ENCODE measurements at places on chromosomes 13 and 19.

- no peak for DNase-seq
These were observed 169 bp downstream of the GRAMD1A start for GRCh38 chr19:35000338-35000646.

DNA sequence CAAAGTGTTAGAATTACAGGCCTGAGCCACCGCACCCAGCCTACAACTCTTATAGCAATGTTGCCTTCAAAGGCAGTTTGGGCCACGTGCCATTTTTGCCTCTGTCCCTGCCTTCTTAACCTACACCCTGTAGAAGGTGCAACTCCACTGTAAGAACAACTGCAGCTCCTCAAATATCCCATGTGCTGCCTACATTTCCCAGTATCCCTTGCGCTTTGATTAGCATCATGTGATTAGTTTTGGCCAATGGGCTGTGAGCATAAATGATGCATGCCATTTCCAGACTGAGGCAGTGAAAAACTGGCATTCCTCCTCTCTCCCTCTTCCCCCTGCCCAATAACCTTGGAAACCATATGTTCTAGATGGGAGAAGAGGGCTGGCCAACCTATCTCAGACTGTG, 75.2 kb upstream of the MRI1 start:
- peak; percentile 51 for DNase-seq

- no peak for DNase-seq
These were observed 55.8 kb downstream of the AKAP11 start for GRCh38 chr13:42327725-42328124.

GRCh38 chr19:17526922-17527321, 15.5 kb downstream of the PGLS start:
- no peak for DNase-seq

DNA sequence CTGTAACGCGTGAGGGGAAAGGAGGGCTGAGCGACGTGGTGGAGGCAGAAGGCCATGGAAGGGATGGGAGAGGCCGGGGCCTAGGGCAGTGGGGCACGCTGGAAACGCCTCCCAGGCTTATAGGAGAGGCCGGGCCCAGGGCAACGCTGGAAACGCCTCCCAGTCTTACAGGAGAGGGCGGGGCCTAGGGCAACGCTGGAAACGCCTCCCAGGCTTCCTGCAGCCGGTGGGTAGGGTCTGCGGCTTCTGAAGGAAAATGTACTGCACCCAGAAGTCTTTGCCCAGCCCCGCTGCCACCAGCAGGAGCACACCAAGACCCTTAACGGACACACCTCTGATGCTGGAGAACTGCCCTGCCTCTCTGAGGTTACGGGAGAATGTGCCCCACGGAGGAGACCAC, 9.1 kb downstream of the CACTIN start:
- no peak for DNase-seq

- peak; percentile 26 for DNase-seq
These were observed 69.1 kb downstream of the ARHGEF18 start for GRCh38 chr19:7417671-7418324.

DNA sequence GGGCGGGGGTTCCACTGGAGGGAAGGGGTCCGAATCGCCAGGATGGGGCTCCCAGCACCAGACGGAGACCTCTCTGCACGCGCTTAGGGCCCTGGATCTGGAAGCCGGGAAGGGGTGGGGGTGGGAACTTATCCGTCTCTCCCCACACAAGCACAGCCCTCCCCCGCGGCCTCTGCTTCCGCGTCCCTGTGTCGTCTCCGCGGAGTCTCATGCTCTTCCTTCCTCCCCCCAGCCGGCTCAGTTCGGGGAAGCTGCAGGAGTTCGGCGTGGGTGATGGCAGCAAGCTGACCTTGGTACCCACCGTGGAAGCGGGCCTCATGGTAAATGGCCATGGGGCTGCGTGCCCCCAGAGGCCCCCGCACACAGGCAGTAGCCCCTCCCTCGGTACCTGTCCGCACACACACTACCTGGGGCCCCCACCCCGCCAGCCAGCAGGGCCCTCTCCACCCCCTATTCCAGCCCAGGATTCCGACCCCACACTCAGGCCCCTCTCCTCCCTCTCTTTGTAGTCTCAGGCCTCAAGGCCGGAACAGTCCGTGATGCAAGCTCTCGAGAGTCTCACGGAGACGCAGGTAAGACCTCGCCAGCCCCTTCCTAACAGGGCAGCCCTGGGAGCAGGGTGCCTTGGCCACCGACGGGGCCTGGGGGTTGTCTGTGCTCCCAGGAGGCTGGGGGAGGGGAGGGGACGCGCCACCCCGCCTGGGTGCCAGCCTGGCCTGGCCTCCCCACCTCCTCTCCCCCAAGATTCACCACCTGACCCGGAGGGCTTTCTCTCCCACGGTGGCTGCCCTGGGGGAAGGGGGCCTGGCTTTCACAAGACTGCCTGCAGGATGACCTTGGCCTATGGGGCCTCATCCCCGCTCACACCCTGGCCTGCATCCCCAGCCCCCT, 3.2 kb downstream of the MIDN start:
- peak; percentile 77 for DNase-seq

GRCh38 chr19:13920940-13921747, 15.1 kb downstream of the CC2D1A start:
- DNase-seq: peak; percentile 52

DNA sequence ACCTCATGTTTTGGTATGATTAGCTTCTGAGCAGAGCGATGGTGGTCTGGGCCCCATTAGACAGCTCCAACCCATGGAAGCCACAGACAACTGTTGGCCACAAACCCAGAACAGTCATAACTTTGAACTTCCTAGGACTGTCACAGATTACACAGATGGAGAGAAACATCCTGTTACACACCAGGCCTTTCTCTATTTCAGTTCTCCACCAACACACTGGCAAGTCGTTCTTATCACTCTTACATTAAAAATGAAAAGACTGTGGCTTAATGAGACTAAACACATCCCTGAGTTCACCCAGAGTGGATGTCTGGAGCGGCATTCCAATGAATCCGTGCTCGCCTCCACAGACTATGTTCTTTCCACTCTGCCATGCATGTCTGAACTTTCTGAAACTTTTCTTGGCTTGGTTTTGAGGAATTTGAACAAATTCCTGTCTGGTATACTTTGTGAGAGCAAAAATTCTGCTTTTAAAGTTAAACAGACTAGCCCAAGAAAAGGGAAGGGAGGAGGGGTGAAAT, 109.1 kb downstream of the NALCN start:
- no peak for DNase-seq

DNA sequence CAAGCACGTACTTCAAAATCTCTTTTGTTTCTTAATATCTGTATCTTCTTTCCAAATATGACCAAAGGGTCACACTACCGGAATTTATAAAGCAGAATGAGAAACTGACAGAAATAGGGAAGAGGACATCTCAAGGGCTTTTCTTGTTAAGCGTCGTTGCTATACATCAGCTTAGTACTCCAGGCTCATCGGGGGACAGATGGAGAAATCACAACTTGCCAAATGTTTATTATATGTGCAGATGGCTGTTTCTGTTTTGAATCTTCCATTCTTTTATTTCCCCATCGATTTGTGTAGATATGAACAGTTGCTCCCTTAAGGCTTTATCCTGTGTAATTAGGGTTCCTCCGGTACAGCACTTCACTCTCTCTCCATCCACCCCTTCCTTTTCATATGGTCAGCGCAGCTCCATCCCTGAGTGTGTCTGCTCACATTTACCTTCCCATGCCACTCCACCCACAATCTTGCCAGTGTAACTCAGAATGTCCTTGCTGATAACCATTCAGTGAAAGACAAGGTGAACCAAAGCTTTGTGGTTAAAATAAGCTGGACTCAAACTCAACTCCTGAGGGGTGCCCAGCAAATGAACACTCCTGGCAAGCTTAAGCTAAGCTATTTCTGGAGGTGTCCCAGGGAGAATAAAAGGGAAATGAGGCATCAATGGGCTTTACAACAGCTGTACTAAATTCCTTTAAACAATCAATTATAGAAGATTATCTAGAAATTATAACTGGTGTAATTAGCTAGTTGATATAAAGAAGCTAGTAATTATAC, 51.3 kb downstream of the TBC1D4 start:
- no peak for DNase-seq

GRCh38 chr19:20243629-20244028, 76.6 kb downstream of the ZNF486 start:
- DNase-seq: no peak

GRCh38 chr19:3146677-3147100, 10.9 kb downstream of the GNA15 start:
- peak; percentile 51 for DNase-seq

GRCh38 chr13:43354153-43354945, 331.0 kb downstream of the DNAJC15 start:
- no peak for DNase-seq

DNA sequence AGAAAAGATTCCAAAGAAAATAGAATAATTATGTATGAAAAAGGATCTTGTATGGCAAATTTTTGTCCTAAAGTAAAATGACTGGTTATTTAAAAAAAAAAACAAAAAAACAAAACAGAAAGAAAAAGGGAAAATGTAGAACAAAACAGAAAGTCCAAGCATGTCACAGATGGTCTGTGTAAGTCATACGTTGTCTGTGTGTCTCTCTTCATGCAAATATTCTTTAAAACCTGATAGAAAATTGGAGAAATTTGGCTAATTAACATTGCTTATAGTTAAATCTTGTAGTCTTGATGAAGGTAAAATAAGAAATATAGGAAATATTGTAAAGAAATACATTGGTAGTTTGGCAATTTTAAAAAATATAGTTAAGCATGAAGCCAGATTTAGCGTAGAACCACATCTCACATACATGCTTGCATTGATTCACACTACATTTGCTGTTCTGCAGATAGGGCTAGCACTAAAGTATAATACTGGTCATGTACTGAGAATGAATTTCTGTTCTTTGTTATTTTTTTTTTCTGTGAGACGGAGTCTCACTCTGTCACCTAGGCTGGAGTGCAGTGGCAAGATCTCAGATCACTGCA, 58.4 kb downstream of the SPRYD7 start:
- DNase-seq: peak; percentile 9

- DNase-seq: peak; percentile 99
These were observed 209.1 kb upstream of the STARD13 start for GRCh38 chr13:33494596-33495204.

DNA sequence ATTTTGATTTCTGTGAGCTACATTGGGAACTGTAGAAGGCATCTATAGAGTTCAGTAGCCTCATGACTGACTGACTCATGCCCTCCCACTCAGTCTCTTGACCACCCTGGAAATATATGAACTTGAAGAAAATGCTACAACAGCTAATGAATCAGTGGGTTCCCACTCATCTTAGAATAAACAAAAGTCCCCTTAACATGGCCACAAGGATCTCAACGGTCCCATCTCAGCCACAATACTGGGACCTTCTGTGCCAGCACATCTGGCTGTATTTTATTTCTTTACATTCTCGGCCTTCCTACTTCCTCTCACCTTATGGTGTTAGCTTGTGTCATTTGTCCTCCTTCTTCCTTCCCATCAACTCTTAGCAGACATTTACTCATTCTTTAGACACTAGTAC, 619.8 kb downstream of the DCT start:
- DNase-seq: no peak

DNA sequence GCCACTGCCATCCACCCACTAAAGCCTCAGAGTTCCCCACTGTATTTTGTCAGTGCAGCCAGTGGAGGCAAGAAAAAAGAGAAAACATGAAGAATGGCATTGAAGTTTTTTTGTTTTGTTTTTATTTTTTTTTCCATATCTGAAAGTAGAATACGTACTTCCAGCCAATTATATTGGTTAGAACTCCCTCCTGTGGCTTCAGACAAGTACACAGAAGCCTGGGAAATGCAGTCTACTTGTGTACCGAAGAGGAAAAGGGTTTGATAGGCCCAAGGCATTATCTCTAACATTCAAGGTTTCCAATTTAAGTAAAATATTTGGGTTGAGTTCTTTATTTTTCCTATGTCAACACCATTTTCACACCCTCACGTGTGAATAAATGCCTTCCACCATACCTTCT, 696.2 kb upstream of the GPC6 start:
- DNase-seq: no peak

DNA sequence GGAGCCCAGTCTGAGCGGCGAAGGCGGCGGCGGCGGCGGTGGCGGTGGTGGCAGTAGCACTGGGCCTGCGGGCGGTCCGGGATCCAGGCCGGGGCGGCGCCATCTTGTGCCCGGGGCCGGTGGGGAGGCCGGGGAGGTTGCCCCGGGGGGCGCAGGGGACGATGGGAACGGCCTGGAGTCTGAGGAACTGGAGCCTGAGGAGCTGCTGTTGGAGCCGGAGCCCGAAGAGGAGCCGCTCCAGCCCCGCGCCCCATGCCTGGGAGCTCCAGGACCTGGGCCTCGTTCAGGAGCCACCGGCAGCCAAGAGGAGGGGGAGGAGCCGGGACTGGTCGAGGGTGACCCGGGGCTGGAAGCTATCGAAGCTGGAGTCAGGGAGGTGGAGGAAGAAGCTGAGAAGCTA, 11.6 kb downstream of the ZNF28 start:
- no peak for DNase-seq

DNA sequence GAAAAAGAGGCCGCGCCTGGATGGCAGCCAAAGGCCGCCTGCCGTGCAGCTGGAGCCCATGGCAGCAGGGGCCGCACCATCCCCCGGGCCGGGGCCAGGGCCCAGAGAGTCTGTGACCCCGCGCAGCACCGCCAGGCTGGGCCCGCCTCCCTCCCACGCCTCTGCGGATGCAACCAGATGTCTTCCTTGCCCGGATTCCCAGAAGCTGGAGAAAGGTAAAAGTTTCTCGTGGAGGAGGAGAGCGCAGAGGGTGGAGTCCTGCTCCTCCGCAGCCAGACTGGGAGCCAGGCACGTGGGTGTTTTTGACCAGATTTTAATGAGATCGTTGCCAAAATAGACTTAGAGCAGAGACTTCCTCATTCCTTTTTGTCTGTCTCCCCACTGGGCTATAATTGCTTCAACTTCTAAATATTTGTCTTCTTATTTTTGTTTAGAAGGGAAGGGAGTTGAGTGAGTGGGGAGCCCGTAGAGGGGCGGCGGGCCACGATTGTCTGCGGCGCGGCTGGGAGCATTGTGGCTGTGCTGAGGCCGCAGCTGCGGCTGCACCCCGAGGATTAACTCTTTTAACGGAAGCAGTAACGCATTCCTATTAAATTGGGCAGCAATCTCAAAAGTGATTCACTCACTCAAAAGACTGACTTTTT, 22.8 kb upstream of the NDUFS7 start:
- peak; percentile 28 for DNase-seq

DNA sequence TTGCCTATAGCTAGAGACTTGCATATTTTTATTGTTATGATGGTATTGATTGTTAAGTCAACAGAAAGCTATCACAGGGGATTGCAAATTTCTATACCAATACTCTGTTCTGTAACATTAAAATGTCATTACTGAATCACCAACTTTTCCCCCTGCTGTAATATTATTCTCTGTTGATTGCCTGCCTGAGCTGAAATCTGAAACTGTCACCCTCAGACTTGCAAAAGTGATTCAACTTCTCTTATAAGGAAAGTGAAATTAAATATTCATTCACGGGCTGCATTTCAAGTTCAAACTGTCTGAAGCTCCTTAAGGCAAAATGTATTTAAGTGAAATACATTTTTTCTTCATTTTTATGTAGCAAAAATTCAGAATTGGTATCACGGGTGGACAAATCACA, 723.2 kb downstream of the PCDH9 start:
- no peak for DNase-seq

DNA sequence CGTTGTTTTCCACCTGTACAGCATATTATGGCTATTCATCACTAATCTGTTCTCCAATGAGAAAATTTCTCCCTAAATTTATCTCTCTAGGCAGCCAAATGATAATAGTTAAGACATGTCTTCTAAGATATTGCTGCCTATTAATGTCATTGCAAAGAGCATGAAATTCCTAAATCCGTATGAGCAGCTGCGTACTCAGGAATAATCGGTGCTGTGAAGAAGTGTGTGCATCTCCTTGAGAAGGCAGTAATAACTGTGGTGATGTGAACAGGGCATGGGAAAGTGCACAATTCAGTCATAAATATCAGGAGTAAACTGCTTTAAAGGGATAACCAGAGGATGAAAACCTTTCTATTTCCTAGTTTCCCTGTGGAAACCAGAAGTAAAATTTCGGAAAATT, 112.2 kb downstream of the SLITRK5 start:
- no peak for DNase-seq

Measured in dermis blood vessel endothelial cell (primary cell).